IPS DF 19.7 (cell line): ENCODE measurements at places on chromosomes 6 and 20.

- DNase-seq: no peak
Observed at GRCh38 chr6:165637586-165637985, 25.5 kb downstream of the PDE10A start.

- DNase-seq: no peak
Observed at GRCh38 chr6:3324262-3324942, 65.7 kb downstream of the PSMG4 start.

GRCh38 chr6:73395875-73396274 lies 1.2 kb downstream of the DDX43 start:
- DNase-seq: no peak

DNA sequence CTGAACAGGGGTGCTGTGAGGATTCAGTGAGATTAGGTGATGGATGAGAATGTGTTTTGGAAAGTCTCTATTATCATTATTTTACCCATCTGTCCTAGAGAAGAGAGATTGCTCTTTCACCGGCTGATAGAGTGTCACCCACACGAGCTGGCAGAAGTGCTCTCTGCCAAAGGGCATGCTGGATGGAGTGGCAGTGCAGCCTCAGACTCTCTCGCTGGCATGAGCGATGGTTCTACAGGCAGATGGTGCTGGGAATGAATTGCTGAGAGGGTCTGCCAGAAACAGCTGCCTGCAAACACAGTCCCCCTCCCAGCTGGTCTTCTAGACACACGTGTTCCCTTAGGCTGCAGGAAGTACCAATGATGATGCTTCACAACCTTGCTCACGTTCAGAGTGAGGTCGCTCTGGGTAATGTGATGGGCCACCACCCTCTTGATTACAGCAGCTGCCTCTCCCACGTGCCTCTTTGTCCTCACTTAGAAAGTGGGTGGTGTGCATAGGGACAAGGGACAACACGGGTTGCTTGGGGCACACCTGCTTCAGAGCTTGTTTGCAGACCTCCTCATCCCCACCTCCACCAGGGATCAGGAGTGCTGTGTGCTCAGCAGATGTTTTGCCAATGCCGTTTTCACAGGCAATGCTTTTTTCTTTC lies 84.7 kb downstream of the FOXA2 start:
- DNase-seq: no peak

- DNase-seq: no peak
Observed at GRCh38 chr6:27312146-27312949, at the start of gene POM121L2. POM121L2 (minus strand) TSS chr6:27312273; CDS start chr6:27312170, 103 bp downstream.

GRCh38 chr6:52937908-52938307 lies 28.4 kb upstream of the GSTA3 start:
- no peak for DNase-seq

GRCh38 chr6:80366051-80366450 lies 259.6 kb downstream of the BCKDHB start:
- DNase-seq: no peak
